ENCODE measurements at places on chromosomes 2 and 18. TPM values are rescaled to one million over a fixed set of nuclear protein-coding genes. Genes with fewer than 3 reads are reported as not detected.

- DNase-seq: no peak
Observed at GRCh38 chr2:201631041-201631440, 12.3 kb downstream of the TMEM237 start.

- DNase-seq: no peak
Observed at GRCh38 chr18:32072321-32072720, 19.4 kb upstream of the RNF138 start.

WNT6 gene
- total RNA-seq: not detected

NOL4 gene
- not detected for total RNA-seq

- DNase-seq: no peak
Observed at GRCh38 chr2:151337643-151338042, 19.7 kb upstream of the TNFAIP6 start.

- no peak for DNase-seq
Observed at GRCh38 chr2:46421361-46421760, 58.0 kb upstream of the TMEM247 start.

DNA sequence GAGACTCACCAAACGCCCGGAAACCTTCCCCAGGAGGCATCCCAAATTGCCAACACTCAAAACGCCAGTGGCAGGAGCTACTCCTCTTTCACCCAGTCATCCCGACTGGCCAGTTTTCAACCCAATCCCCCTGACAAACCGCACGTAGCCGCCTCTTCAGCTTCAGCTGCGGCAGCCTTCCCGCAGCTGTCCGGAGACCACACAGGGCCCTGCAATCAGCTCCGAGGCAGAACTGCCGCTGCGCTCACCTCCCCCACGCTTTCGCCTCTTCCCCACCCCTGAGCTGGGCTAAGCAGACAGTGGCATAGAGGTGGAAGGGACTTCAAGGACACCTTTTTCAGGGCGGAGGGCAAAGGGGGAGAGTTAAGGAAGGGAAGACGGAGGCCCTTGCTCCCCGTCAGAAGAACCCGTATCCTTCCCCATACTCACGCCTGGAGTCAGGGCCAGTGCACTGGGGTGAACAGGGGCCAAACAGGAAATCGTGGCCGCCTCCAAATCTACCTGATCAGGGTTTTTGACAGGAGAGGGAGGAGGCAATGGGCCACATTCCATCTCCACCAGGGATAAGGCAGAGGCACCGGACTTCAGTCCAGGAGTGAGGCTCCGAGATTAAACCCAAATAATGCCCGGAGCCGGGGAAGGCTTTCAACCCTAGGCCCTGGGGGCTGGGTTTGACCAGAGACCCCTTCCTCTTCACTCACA is 16.9 kb downstream of the CYP26B1 start:
- DNase-seq: no peak

TXNDC2 gene
- under 0.01 TPM for total RNA-seq

PDE1A gene
- total RNA-seq: 0.28 TPM

CPO gene
- total RNA-seq: not detected

ELP2 gene
- 244 TPM for total RNA-seq

DNA sequence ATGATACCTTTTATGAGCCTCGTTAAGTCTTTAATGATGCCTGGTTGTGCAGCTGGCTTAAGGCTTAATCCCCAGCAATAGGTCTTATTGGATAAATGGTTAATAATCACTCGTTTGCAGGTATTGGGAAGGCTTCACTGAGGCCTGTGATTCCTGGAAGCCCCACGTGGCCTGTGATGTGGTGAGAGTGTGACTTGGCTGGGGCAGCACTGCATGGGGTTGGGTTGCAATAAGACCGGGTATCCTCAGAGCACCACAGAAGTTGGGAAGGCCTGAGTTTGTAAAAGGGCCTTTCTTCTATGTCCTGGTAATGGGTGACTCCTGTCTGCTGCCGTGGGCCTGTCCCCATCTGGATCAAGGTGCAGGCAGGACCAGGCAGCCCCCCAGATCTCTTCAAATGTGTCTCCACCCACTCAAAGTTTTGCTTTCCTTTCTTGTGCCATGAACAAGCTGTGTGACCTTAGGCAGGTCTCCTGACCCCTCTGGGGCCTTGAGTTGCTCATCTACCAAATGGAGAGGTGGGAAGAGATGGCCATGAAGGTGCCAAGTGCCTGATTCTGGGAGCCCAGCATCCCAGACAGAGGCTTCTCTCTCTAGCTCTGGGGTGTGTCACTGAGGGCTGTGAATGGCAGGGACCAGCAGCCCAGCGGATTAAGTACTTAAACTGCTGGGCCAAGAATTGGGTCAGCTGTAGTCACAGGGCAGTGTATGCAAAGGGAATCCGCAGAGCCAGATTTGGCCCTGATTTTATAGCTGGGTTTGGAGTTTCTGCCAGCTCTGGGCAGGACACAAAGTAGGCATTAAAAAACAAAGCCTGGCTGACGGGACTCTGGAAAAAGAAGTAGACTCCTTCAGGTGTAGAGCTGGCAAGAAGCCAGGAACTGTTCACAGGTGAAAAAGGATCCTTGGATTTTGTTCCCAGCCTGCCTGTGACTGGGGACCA is 24.4 kb downstream of the LBH start:
- no peak for DNase-seq

UBR3 gene
- total RNA-seq: 36.3 TPM

DNA sequence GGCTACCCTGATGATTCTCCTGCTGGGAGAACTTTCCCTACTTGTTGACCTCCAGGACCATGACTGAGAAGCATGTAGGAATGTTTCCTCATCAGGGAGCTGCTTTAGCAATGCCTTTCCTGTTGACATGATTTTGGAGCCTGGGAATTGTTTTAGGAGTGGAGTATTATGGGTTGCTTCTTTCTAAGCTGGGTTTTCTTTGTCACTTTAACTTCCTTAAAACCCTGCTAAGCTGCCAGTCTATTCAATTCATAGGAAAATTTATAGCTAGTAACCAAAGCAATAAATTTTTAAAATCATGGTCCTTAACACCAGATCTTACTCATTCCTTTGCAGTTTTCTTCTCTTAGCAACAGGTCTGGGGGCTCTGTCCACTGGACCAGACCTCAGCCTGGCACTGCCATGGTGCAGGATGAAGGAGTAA is 125.6 kb upstream of the TACR1 start:
- DNase-seq: no peak

DNA sequence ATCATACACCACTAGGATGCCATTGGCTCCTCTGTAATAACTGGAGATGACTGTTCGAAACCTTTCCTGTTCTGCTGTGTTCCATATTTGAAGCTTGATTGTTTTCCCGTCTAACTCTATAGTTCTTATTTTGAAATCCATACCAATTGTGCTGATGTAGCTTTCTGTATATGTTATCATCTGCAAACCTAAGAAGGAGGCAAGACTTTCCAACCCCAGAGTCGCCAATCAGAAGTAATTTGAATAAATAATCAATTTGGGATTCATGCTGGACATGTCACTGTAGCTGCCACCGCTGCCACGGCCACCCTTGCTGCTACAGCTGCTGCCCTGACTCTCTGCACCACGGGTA is 20.7 kb downstream of the STAT1 start:
- no peak for DNase-seq

DNA sequence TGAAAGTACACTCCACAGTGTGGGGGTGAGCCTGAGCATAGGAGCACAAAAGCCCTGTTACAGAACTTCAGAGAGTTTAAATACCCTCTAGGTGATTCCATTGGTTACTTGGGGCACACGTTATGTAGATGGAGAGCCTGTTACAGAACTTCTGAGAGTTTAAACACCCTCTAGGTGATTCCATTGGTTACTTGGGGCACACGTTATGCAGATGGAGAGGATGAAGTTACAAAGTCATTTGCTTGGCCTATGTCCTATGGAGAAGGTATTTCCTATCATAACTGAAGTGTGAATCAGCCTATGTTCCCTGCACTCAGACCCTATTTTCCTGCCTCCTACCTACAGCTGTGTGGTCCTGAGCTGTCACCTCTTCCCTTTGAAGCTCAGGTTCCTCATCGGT is 3.8 kb upstream of the CAPN10 start:
- no peak for DNase-seq

- DNase-seq: no peak
Observed at GRCh38 chr18:7146067-7146466, 28.5 kb upstream of the LAMA1 start.

- no peak for DNase-seq
Observed at GRCh38 chr2:144456680-144457079, 63.2 kb downstream of the ZEB2 start.

- DNase-seq: no peak
Observed at GRCh38 chr2:65553504-65554074, 121.2 kb upstream of the SPRED2 start.

GRCh38 chr18:23938901-23939341 is 75.6 kb upstream of the TTC39C start:
- no peak for DNase-seq

DNA sequence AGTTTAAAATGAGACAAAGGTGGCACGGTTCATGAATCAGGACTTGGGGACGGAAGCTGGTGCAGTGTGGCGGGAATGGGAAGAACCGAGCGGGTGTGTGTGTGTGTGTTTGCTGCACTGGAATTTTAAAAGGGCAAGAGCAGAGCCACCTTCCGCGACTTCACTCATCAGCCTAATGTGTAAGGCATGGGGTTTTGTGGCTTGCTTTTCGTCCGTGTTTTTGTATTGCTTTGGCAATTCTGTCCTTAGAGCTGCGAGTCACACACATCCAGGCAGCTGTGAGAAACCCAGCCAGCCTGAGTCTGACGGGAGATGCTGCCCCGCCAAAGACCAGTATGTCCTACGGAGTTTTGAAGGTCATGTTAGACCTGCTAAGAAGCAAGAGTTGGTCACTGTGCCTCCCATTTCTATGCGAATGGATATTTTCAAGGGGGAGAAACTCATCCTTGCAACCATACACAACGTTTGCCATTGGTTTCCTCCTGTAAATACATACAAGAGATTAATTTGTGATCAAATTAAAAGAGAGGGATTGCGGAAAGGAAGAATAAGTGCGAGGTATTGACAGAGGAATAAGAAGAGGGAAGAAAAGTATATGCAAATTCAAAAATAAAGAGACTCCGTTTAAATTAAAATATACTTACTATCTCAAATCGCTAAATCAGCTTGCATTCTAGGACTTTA is 665 bp upstream of the CACNB4 start:
- no peak for DNase-seq

DNA sequence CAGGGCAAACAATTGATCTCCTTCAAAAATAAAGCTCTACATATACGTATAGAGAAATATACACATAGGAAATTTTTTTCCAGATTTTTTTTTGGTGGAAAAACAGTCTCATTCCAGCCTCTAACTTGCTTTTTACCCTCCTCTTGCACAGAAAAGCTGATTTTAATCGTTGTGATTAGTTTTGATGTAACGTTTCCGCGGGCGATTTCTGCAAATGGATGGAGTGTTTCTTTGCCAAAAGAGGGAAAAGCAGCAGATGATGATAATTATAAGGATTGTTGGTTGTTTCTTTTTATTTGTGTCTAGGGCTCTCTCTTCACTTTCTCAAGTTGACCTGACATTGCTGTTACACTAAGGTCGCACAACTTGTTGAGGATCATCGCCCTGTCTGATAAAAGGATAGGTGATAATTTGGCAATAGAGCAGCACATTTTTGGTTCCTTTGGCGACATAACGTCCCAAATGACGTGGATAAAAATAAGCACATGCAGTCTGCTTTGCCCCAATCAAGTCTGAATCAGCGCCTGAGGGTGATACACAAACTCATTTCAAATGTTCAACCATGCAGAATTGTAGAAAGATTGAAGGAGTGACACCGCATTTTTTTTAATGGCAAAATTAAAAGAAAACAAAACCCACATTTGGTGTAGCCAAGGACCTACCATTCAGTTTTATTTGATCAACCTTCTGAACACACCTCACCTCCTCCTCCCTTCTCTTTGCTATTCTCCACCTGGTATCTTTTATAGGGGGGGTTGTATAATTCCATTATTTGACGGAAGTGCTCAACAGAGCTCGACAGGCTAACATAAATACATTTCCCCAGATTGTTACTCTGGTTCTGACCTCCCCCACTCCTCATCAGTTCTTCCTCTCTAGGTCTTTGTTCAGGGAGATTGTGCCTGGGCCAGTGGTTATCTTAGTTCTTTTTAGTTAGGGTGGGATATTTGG is 109.6 kb upstream of the KCTD1 start:
- DNase-seq: no peak

DNA sequence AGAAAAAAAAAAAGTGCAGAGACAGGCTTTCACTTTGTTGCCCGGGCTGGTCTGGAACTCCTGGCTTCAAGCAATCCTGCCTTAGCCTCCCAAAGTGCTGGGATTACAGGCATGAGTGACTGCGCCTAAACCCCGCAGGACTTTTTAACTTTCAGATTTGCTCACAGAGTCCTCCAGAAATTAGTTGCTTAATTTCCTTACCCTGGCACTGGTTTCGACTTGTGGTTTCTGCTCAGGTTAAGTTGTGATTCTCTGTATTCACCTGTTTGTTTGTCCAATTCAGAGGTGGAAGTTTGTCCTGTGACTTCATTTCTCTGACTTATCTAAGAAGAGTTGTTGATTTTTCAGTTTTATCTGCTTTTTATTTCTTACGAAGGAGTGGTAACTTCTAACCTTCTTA is 238.1 kb downstream of the TMEM182 start:
- DNase-seq: no peak

- DNase-seq: no peak
Observed at GRCh38 chr2:6417050-6417449, 448.7 kb downstream of the CMPK2 start.

- DNase-seq: no peak
Observed at GRCh38 chr2:187003611-187004010, 154.6 kb upstream of the ZSWIM2 start.

MC2R gene
- total RNA-seq: not detected

DNA sequence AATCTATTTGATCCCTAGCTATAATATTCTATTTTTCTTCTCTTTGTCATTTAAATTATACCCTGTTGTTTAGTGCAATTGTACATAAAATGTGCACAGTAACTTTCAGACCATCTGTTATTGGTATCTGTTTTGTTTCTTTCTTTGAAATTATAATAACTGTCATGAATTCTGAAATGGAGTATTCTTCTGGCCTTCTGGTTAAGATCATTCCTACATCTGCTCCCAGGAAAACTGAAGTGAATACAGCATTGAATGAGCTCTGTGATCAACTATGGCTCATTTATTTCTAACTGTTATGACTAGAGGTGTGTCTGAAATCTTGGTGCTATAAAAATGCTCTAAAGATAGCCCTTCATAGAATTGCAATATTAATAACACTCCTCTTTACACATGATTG is 788.4 kb upstream of the TMEFF2 start:
- DNase-seq: no peak

DNA sequence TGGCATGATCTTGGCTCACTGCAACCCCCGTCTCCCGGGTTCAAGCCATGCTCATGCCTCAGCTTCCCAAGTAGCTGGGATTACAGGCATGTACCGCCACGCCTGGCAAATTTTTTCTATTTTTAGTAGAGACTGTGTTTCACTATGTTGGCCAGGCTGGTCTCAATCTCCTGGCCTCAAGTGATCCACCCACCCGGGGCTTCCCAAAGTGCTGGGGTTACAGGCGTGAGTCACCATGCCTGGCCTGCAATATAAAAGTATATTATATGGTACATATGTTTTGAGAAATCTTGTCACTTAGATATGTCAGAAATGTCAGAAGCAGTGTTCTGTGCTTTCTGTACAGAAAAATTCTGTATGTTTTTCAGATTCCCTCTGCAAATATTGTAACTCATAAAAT is 19.2 kb upstream of the XPO1 start:
- no peak for DNase-seq

TTC27 gene
- 26.5 TPM for total RNA-seq
